NCI-H2081 (cell line): ENCODE measurements at places on chromosomes 16 and 17.
A peak's percentile ranks its signal among the peaks of the same experiment; 100 is the strongest.

DNA sequence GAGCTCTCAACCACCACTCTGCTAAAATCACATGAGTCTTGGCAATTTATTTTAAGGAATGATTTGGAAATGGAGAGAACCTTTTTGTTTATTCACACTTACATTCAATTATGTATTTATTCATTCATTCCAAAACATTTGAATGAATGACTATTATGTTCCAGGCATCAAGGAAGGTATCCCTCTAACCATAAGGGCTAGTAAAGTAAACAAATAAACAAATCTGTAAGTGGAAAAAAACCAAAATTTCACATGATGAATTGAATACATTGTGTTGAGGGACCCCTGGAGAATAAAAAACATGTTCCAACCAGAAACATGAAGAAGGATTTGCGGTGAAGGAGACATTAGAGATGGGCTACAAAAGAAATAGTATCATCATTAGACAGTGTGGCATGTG lies 677.8 kb downstream of the TOX3 start:
- DNase-seq, result no peak

DNA sequence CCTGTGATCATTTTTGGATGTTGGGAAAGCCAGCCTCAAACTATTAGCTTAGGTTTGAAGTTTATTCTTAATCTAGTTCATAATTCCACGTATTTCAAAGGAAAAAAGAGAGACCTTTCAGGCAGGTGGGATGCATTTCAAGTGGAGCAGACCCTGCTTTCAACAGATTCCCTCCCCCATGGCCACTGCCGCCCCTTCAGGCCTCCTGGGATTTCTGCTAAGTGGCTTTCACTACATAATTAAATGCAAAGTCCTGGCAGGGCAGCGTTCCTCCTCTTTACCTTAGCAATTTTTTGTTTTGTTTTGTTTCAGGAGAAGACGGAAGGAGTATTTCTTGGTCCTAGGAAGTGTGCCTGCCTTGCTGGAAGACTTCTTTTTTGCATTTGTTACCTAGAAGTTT lies 36.6 kb downstream of the MAF start:
- DNase-seq, result no peak

GRCh38 chr17:35087731-35088355 lies 24.3 kb upstream of the RFFL start:
- peak; percentile 50 for DNase-seq

DNA sequence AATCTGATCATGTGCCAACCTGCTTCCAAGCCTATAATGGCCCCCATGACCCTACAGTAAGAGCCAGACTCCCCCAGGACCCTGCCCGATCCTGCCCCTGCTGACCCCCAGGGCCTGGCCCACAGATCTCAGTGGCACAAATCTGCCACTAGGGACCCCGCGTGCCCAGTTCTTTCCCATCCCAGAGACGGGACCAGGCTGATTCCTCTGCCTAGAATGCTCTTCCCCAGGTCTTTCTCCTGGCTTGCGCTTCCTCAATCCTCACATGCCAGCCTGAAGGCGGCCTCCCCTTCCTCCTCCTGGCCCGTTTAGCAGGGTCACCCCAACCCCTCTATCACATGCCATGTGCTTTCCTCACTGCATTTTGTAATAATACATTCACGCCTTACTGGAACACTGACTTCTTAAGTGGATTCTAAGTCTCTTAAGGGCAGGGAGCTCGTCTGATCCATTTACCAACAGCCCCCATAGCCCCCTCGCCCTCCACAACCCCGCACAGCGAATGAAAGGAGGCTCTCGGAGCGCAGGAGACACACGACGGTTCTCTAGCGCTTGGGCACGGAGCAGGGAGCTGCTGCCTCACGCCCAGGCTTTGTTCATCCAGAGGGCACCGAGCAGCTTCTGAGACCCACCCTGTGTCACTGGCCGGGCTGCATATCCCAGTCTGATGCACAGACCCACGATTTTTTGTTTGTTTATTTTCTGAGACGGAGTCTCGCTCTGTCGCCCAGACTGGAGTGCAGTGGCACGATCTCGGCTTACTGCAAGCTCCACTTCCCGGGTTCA lies 1.2 kb downstream of the TRIM65 start:
- DNase-seq, result peak; percentile 14

- no peak for DNase-seq
Measured at GRCh38 chr16:30958175-30959079, 873 bp downstream of the SETD1A start.

DNA sequence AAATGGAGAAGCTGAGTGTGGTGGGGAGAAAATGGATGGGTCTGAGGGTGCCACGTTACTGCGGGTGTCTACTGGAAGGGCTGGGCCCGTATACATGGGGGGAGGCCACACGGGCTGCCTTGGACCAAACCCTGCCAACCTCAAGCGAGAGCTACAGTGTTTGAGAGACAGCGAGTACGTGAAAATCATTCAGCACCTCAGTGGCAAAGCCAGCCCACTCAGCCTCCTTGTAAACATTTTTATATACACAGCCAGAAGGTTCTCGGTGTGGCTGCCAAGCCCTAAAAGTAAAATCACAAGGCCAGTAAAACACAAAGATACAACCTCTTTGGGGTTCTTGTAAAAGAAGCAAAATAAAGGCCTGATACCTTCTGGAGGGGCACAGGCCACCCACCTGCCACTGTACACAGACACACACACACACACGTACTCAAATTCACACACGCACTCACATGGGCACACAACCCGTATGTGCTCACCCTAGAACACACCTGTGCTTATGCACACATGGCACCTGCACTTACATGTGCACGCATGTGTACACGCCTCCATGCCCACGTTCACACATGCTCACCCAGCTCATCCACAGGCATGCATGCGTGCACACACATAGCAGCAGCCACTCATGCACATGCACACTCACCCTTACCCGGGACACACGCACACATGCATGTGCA lies 102.8 kb downstream of the GSG1L start:
- no peak for DNase-seq

DNA sequence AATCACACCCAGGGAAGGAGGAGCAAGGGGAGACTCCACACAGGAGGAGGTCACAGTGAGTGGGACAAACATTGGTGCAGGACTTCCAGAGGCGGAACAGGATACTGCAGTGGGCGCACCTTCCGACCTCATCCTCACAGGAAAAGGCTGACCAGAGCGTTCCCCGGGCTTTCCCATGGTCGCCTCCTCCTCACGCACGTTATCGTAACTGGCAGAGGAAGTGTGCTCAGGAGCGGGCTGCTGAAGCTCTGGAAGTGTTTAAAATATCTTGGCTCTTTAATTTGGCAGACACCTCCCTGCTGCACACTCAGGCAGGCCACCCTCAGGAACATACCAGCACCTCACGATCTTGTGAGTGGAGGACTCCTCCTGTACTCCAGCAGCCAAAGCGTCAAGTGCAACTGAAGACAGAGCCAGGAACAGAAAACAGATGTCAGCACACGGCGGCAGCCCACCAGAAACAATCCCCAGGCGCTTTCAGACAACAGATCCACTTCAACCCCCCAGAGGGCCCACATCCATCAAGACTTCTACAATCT lies 17.5 kb downstream of the FANCA start:
- DNase-seq, result no peak

DNA sequence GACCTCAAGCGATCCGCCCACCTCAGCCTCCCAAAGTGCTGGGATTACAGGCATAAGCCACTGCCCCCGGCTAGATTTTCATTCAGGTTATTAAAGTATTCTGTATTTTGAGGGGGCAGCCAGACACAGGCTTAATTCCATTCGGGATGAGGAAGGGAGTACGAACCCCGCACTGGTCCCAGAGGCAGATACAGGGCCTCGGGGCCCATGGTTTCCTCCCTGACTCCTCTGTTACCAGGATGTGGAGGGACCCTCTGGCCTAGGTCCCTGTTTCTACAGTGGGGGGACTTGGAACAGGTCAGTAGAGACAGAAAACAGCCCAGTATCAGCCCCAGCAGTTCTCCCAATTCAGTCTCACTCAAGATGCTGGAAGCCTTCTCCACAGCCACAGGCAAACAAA lies 42.0 kb downstream of the PECAM1 start:
- no peak for DNase-seq

- DNase-seq, result no peak
Measured at GRCh38 chr17:57902117-57902799, 52.4 kb upstream of the MRPS23 start.

DNA sequence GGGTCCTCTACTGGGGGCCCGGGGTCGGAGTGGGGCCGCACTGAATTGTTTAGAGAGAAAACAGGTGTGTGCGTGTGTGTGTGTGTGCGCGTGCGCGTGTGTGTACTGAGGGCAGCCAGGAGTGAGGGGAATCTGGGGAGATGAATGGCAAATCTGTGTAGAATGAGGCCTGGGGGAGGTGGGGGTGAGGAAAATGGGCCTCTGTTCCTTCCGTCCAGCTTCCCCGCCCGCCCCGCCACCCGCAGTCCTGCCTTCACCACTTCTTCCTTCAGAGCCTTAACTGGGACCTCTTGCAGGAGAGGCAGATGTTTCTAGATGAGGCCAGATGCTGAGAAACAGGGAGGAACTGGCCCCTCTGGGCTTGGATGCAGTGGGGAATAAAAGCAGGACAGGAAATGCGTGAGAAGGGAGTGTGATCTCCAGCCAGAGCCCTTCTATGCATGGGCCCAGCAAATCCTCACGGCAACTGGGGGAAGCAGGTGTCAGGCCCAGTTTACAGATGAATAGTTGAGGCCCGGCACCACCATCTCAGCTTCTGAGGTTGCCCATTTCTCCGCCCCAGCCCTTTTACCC lies 29.7 kb upstream of the NGFR start:
- no peak for DNase-seq

DNA sequence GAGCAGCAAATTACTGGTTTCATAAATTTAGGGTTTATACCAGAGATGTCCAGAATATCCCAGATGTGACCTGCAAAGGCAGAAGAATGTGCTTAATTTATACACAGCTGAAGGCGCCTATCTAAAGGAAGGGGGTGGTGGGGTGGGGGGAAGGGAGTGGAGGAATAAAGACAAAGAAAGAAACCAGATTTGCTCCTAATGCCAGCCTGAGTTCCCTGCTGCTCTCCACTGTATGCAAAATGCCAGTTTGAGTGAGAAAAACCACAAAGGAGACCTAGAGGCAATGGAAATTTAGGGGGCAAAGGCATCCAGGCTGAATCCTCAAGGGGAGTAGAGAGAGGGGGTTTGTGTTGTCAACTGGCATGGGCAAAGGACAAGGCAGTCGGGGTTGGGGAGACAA lies 161.5 kb upstream of the TOX3 start:
- DNase-seq, result no peak
